ENCODE measurements at places on chromosomes 5 and 9.

DNA sequence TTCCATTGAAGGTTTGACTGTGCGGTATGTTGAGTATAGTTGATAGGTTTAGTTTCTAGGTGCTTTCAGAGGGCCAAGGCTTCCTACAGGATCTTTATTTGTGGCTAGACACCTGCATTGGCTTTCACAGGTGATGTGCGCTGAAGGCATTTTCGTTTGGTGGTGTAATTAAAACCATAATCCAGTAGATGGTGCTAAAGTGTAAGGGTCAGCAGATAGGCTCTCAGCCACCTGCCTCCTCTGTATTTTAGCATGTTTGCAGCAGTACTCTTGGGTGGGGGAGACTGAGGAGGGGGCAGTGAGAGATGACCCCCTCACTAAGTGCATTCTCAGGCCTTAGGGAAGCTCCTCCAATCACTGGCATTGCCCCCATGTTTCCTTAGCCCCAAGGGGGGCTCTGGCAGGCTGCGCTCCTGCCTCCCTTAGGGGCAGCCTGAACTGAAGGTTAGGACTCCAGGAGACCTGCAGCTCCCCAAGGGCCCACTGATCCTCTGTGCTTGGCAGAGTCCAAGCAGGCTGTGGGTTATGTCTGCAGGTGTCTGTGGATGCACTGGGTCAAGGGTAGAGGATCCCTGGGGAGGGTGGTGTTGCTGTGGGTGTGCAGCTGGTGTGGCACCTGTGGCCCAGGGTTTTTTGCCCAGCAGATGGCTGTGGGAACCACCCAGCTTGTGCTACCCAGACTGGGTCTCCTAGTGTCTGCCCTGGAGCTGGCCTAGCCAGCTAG, 23.4 kb downstream of the CDK20 start:
- DNase-seq: peak; percentile 42

DNA sequence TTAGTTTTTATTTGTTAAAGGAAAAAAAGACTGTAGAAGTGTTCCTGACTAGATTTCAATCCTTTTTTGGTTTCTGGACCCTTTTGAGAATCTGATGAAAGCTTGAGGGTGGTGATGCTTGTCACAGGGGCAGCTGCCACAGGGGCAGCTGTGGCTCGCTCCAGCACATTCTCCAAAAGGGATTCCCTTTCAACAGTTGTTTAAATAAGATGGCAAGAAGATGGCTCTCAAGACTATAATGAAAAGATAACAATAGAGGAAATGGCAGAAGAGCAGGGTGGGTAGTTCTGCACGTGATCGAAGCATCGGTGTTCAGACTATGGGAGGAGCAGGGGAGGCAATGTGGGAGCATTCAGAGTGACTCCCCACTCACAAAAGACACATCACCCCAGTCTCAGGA, 46.5 kb upstream of the TNFAIP8 start:
- DNase-seq: no peak

DNA sequence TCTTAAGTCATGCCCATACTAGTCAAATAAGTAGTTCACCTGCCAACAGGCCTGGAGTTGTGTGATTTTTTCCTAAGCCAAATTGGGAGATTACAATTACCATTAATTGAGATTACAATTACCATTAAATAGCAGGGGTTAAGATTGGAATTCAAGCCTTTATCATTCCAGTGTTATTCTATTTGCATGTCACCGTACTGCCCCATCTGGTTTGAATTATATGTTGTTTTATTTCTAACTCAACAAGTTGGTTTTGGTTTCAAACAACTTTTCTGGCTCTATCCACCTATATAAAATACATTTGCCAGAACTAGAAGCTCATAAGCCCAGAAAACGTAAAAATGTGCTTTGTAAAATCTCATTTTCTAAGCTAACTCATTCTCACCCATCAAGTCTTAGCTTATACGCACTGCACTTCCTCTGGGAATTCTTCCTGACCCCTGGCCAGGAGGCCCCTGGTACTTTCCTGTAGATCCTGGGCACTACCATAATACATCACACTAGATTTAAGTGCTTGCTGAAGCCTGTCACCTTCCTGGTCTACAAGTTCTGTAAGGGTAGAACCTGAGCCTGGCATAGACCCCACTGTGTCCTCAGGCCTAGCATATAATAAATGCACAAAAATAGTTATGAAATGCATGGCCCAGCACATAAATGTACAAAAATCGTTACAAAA, 242.0 kb upstream of the TRPM3 start:
- DNase-seq: no peak

DNA sequence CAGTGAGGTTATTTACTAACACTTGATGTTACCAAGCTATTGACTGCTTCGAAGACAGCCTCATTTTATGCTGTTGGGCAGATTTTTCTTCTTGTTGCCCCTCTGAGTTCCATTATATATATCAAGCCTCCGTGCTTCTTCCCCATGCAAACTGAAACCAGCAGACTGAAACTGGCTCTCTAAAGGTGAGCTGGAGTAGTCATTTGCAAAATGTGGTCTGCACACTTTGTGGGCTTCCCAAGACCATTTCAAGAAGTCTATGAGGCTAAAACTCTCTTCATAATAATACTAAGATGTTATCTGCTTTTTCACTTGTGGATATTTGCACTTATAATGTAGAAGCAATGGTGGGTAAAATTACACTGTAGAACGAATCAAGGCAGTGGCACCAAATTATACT, 13.9 kb downstream of the SLC36A1 start:
- DNase-seq: no peak

GRCh38 chr5:100788417-100788816, 114.7 kb downstream of the ST8SIA4 start:
- DNase-seq: no peak

- DNase-seq: no peak
These were observed 109.3 kb downstream of the TARS1 start for GRCh38 chr5:33549982-33550567.

- DNase-seq: no peak
These were observed 201.2 kb downstream of the ADCY2 start for GRCh38 chr5:7597059-7597642.

- peak; percentile 49 for DNase-seq
These were observed 363.4 kb upstream of the SLC30A5 start for GRCh38 chr5:68730220-68730978.

DNA sequence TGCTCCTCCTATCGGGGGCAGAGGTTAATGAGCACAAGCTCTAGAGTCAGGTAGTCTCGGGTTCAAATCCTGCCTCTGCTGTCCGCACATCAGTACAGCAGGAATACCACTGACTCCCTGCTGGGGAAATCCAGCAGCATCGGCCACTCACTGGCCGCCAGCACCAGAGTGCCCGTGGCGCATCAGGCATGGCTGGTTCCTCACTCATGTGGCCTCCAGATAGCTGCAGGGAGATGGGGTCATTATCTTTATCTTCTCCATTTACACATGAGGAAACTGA, 137.6 kb upstream of the COL5A1 start:
- DNase-seq: no peak

DNA sequence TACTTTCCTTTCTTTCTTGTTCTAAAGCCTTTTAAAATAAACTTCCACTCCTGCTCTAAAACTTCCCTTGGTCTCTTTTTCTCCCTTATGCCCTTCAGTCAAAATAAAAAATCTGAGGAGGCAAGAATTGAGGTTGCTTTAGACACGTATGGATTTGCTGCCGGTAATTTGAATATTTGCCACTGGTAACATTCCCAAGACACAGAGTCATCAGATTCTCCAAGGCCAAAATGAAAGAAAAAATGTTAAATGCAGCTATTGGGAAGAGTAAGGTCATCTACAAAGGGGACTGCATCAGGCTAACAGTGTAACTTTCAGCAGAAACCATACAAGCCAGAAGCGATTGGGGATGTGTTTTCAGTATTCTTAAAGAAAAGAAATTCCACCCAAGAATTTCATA, 311.1 kb downstream of the CDH18 start:
- no peak for DNase-seq

DNA sequence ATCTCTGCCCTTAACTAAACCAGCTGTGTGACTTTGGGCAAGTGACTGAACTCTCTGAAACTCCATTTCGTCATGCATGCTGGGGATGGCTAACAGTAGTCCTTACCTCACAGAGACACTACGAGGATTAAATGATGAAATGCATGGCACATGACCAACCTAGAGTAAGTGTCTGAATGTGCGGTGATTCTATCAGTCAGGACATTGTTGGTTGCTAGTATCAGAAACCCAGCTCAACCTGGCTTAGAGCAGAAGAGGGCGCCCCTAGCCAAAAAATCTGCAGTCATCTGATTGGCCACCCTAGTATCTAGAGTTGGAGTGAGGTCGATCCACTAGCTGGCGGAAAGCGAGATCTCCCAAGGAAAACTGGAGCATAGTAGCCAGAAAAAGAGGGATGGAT, 25.2 kb downstream of the NEURL1B start:
- DNase-seq: no peak

- DNase-seq: peak; percentile 59
These were observed 83.6 kb upstream of the PLPP1 start for GRCh38 chr5:55618318-55618717.

- DNase-seq: no peak
These were observed 14.7 kb downstream of the FOCAD start for GRCh38 chr9:20698782-20699181.

DNA sequence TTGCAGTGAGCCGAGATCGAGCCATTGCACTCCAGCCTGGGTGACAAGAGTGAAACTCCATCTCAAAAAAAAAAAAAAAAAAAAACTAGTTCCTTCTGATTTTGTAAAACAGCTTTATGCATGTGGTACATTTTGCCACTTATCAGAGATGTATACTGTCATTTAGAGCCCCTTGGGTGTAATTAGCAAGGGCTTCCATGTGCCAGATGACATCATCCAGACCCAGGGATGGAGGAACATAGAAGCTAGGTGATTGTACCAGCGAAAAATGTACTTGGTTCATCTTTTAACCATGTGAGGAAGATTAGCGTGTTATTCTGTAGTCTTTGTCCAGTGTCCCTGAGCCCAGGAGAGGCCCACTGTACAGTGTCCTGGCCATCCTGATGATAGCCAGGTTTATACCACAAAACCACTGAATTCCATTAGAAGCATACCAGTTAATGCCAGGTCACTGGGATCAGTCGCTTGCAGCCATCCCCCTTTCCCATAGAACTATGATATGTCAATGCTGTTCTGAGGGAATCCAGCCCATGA, 239.3 kb upstream of the SGCD start:
- no peak for DNase-seq
